ENCODE measurements at places on chromosomes 7 and 10.

GRCh38 chr7:42883950-42884349 is 27.9 kb downstream of the C7orf25 start:
- DNase-seq: no peak

- DNase-seq: no peak
Observed at GRCh38 chr7:22356010-22356691, 803 bp downstream of the RAPGEF5 start.

DNA sequence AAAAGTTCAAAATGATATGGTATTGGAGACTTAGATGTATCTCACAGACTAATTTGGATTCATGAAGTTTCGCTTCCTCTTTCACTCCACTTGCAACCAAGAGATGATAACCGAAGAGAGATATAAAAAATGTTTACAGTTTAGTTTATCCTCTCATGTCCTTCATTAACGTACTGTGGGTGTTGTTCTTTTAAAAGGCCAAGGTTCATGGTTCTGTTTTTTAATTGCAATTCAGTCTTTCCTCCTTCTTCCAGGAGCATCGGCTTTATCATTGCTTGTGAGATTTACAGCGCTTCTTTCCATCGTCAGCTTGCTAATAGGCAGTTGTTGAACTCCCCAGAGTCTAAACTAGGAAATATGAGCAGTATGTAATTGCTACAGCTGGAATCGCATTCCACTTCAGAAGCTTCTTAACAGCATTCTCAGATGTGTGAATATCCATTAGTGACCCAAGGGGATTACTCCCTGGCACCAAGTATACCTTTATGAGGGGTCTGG is 75.9 kb upstream of the HGF start:
- no peak for DNase-seq

- DNase-seq: no peak
Observed at GRCh38 chr10:130924138-130924819, 387.2 kb downstream of the TCERG1L start.

DNA sequence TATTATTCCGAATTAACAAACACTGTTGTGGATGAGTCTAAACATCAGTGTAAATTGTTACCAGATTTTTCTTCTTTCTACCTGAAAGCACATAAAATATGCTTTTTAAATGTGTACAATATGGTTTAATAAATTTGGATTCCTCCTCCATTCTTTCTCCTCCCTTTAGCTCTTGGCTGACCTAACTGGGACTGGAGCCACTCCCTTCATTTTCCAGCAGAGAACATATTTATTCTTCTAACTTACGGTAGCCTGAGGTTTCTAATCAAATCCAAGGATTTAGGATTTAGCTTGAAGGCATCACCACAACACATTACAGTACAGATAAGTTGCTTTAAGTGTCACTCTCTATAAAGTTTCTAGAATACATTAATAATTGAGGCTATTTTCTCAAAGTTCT is 88.2 kb upstream of the SEMA3C start:
- DNase-seq: no peak

DNA sequence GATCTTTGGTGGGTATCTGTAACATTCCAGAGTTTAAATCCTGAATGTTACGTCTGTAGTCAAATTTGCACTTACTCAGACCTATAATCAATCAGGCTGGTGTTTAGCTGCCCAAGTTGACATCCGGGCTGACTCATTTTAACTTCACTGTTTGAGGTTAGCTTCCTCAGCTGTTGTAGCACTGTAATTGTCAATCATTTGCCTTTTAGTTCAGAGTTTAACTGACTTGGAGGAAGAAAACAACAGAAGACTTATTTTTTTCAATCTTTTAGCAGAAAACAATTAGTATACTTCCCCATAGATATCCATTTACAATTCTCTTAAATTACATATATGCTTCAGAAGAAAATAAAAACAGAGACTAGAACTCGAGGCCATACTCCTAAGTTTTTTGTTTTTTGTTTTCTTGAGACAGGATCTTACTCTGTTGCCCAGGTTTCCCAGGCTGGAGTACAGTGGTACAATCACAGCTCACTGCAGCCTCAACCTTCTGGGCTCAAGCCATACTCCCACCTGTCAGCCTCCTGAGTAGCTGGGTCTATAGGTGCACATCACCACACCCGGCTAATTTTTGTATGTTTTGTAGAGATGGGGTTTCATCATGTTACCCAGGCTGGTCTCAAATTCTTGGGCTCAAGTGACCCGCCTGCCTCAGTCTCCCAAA is 38.5 kb upstream of the LRRC17 start:
- peak; percentile 16 for DNase-seq

All from CD4-positive, alpha-beta T cell (primary cell).